ENCODE measurements at places on chromosomes 6 and 20. TPM values are rescaled to one million over a fixed set of nuclear protein-coding genes. Genes with fewer than 3 reads are reported as not detected.

PRKN gene
- polyA plus RNA-seq, result 0.83 TPM

DNA sequence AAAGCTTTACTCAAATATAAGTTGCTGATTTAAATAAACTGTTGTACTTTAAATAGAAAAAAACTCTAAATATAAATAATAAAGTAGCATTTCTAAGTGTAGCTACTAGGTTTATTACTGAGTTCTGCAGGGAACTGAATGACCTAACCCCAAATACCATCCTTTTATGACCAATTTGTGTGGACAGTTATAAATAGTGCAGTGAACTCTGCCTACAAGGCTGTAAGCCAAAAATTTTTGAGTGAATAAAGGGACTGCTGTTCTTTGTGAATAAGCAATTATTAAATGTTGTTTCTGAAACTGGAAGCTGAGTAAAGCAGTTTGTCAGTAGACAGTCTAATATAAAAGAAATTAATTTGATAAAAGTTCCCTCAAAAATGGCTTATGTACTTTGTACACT lies 90.8 kb upstream of the ELOVL5 start:
- no peak for DNase-seq

GRCh38 chr6:136502786-136503185 lies 47.4 kb downstream of the MAP7 start:
- DNase-seq, result no peak

GRCh38 chr6:137692308-137692707 lies 174.8 kb upstream of the TNFAIP3 start:
- DNase-seq, result no peak

DNA sequence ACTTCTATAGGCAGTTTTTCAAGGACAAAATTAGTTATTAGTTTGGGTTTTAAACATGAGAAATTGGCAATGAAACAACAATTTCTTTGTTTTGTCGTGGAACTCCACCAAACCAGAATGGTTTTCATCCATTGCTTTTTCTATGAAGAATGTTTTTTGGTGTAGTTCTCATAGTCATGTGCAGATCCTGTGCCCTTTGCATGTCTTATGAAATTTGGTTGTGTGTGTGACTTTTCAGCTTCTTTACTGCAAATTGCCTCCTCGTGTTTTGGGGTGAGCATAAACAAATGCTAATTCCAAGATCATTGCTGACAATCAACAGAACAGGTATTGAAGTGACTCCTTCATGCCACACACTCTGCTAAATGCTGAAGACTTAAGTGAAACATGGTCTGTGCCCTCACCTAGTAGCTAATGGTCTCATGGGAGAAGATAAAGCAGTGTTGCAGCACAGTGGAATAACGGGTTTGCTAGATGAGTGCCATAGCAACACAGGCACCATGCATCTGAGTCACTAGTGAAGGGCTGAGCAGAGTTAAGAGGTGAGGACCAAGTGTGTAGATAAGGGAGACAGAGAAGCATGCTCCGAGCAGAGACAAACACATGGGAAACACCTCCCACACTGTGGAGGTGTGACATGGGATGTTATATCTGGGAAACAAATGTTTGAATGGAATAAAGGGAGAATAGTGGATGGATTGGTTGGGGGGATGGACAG lies 120.0 kb downstream of the SLC16A10 start:
- no peak for DNase-seq

DNA sequence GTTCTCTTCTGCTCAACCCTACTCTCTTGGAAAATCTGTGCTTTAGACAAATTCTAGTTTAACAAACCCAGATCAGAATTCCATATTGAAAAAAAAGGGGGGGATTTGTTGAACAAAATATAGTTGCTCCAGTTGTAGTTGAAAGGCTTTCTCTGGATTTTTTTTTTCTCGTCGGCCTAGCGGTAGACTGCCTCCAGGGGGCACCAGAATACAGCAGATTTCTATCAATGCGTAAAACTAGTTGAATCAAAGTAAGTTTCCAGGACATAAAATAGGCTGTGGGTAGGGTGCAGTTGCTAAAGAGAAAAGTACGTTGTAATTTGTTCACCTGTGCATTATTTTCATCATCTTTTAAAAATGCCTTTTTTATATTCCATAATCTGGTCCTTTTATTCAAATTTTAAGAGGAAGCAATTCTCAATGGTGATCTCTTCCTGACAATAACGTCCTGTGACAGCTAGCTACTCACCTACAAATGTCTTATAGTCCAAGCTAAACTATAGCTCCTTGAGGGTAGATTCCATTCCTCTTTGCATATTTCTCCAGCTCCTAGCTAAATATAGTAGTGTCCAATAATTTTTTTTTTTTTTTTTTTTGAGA lies 105.4 kb downstream of the PERP start:
- DNase-seq, result peak; percentile 34
